Uterus (tissue), 4 donors: ENCODE measurements at places on chromosomes 13 and 19. TPM values are rescaled to one million over a fixed set of nuclear protein-coding genes. Genes with fewer than 3 reads are reported as not detected.

CBLC gene
- total RNA-seq: not detected

GRIN2D gene
- total RNA-seq: not detected

LILRA5 gene
- total RNA-seq: 0.35 TPM

PDX1 gene
- total RNA-seq: not detected

CEACAM16 gene
- total RNA-seq: not detected

WDR87 gene
- total RNA-seq: not detected

THSD1 gene
- total RNA-seq: 5.3 TPM

LILRB2 gene
- 0.41 TPM for total RNA-seq

DNA sequence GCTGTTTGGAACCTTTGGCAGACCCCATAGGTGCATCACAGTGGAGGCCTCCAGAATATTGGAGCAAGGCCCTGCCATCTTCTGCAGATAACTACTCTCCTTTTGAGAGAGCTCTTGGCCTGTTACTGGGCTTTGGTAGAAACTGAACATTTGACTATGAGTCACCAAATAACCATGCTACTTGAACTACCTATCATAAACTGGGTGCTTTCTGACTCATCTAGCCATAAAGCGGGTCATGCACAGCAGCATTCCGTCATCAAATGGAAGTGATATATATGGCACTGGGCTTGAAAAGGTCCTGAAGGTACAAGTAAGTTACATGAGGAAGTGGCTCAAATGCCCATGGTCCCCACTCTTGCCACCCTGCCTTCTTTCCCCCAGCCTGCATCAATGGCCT is 782.5 kb upstream of the SLITRK6 start:
- no peaks in the 10 kb centered on the region for H3K36me3 ChIP-seq
- no peak overlapping the region for H3K27ac ChIP-seq
- no peaks in the 10 kb centered on the region for H3K27me3 ChIP-seq
- H3K4me1 ChIP-seq: no peaks in the 10 kb centered on the region

DNA sequence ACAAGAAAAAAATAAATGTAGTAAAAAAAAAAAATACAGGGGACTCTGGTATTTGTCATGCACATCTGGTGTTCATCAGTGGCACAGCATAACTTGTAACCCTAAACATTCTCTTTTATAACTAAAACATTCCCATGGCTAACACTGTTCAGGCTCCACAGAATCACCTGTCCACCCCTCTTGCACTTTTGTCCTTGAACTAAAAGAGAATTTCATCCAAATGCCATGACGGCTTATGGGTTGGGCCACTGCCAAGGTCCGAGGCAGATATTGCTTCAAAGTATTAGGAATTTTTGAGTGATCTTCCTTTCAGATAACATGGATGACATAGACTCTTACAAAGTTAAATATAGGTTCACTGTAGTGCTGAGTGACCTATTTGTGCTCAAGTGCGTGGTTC is 25.7 kb upstream of the SERP2 start:
- H3K27me3 ChIP-seq: no peaks in the 10 kb centered on the region
- no peaks in the 10 kb centered on the region for H3K4me1 ChIP-seq
- no peaks in the 10 kb centered on the region for H3K36me3 ChIP-seq
- DNase-seq: no peak

DNA sequence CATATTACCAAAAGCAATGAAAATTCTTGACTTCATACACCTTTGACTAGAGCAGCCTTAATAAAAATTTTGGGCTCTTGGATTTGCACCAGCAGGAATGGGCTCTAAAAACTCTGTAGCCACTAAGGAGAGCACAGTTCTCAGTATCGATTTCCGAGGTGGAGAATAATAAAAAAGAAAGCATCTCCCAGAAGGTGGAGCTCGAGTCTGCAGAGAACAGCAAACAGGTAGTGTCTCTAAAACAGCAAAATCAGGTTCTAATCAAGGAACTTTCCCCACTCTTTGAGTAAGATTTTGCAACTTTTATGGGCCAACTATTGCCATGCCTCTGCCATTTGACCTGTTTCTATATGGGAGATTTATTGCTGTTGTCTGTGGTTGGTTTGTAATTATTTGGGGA is 258.7 kb upstream of the GPC6 start:
- H3K36me3 ChIP-seq: no peaks in the 10 kb centered on the region
- H3K27ac ChIP-seq: no peak overlapping the region
- H3K27me3 ChIP-seq: no peaks in the 10 kb centered on the region
- no peak for DNase-seq
- H3K4me1 ChIP-seq: no peaks in the 10 kb centered on the region
- H3K4me3 ChIP-seq: no peak overlapping the region

GRCh38 chr19:53182202-53182601 is 11.0 kb downstream of the ZNF665 start:
- no peak for DNase-seq
- no peak overlapping the region for H3K4me3 ChIP-seq
- H3K27ac ChIP-seq: no peak overlapping the region
- no peaks in the 10 kb centered on the region for H3K27me3 ChIP-seq
- no peaks in the 10 kb centered on the region for H3K36me3 ChIP-seq
- H3K4me1 ChIP-seq: no peaks in the 10 kb centered on the region

- no peaks in the 10 kb centered on the region for H3K4me1 ChIP-seq
- DNase-seq: no peak
- H3K27me3 ChIP-seq: no peaks in the 10 kb centered on the region
- H3K27ac ChIP-seq: no peak overlapping the region
- no peak overlapping the region for H3K4me3 ChIP-seq
Measured at GRCh38 chr13:21238267-21238666, 61.8 kb downstream of the MRPL57 start.

DNA sequence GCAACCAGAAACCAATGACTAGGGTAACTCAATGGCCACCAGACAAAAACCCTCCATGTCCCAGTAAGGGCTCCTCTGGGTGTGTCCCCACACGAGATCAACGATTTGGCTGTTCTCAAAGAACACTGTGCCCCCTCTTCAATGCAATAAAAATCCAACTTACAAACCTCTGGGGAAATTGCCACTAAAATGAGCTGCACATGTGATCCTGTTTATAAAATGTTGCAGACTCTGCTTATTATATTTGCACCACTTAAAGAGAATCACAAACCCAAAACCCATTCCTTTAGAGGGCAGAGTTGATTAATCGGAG is 80.5 kb downstream of the STK24 start:
- no peaks in the 10 kb centered on the region for H3K36me3 ChIP-seq
- H3K4me3 ChIP-seq: no peak overlapping the region
- H3K27ac ChIP-seq: peak overlapping the region; percentile 56
- H3K4me1 ChIP-seq: no peaks in the 10 kb centered on the region

DNA sequence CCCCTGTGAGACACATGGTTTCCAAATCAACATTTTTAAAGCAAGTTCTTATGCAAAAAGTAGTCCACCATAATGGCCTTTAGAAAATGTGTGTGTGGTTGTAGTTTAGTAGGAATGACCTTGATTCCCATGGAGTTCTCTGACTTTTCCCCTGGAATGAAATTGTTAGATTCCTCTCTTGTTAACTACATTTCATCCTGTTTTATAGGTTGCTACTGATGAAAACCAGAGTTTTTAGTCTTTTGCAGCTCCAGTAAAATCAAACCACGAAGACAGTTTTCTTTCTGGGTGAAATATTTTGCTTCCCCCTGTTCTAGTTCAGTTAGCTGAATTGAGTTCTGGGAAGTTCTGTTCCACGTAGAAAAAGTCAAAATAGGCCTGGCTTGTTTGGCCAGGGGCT is 107.7 kb downstream of the RAB20 start:
- no peaks in the 10 kb centered on the region for H3K36me3 ChIP-seq
- H3K4me3 ChIP-seq: no peak overlapping the region
- no peak for DNase-seq

GRCh38 chr13:57311009-57311586 is 144.1 kb downstream of the PRR20E start:
- no peaks in the 10 kb centered on the region for H3K4me1 ChIP-seq
- no peaks in the 10 kb centered on the region for H3K27me3 ChIP-seq
- no peak overlapping the region for H3K27ac ChIP-seq
- DNase-seq: no peak
- H3K36me3 ChIP-seq: no peaks in the 10 kb centered on the region
- H3K4me3 ChIP-seq: no peak overlapping the region

DNA sequence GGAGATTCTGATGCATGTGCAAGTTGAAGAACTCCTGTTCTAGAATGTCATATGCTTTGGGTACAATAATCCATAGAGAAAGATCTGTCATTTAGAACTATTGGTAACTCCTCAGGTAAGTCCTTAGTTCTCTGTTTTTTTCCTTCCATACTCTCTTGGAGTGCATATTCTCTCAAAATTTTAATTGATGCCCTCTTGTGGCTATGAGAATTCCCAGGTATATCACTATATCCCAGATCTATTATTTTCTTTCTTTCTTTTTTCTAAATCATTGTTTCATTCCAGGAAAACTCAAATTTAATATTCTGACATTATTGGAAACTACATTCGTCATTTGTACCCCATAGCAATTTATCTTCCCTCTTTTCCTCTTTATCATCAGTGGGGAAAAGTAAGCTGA is 485.4 kb downstream of the KLF5 start:
- H3K27ac ChIP-seq: no peak overlapping the region
- no peaks in the 10 kb centered on the region for H3K27me3 ChIP-seq
- no peak for DNase-seq
- no peaks in the 10 kb centered on the region for H3K36me3 ChIP-seq
- H3K4me1 ChIP-seq: no peaks in the 10 kb centered on the region
- no peak overlapping the region for H3K4me3 ChIP-seq

- no peak for DNase-seq
- no peak overlapping the region for H3K27ac ChIP-seq
- no peaks in the 10 kb centered on the region for H3K27me3 ChIP-seq
- no peak overlapping the region for H3K4me3 ChIP-seq
- no peaks in the 10 kb centered on the region for H3K4me1 ChIP-seq
- H3K36me3 ChIP-seq: no peaks in the 10 kb centered on the region
Measured at GRCh38 chr19:347946-348861, 3.6 kb upstream of the MIER2 start.

DNA sequence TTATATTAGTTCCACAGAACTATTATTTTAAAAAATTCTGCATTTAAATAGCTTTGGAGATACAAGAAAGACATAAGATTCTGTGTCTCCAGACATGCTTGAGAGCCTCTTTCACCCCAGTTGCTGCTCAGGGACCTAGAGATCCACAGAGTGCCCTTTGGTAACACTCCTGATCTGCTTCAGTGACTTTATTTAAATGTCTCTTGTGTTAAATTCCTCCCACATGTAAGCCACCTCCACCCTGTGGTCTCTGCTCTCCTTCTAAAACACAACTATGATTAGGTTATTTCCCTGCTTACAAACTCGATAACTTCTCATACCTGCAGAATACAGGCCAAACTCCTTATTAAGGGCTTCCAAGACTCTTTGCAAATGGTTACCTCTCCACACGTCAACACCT is 141.0 kb downstream of the RFC3 start:
- DNase-seq: no peak
- H3K27me3 ChIP-seq: no peaks in the 10 kb centered on the region
- H3K27ac ChIP-seq: no peak overlapping the region
- no peaks in the 10 kb centered on the region for H3K4me1 ChIP-seq
- no peaks in the 10 kb centered on the region for H3K36me3 ChIP-seq

DNA sequence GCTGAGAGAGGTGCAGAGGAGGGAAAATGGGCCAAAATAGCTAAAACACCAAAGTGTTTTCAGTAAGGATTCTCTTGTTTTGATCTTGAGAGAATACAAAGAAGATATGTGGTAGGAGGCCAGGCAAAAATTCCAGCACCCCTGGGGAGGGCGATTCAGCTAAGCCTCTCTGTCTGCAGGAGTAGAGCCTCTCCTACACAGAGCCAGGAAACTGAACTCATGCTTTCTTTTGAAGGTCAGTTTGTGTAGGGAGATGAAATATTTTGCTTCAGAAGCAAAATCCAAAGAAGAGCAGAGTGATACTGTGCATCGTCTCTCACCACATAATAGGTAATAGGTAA is 565.0 kb downstream of the FGF9 start:
- DNase-seq: no peak
- H3K27ac ChIP-seq: peak overlapping the region; percentile 45
- no peaks in the 10 kb centered on the region for H3K4me1 ChIP-seq
- no peaks in the 10 kb centered on the region for H3K27me3 ChIP-seq
- no peak overlapping the region for H3K4me3 ChIP-seq

GRCh38 chr13:58025821-58026220 is 394.3 kb downstream of the PCDH17 start:
- H3K4me3 ChIP-seq: no peak overlapping the region
- H3K27ac ChIP-seq: no peak overlapping the region
- no peaks in the 10 kb centered on the region for H3K36me3 ChIP-seq
- no peak for DNase-seq
- no peaks in the 10 kb centered on the region for H3K27me3 ChIP-seq

- no peaks in the 10 kb centered on the region for H3K4me1 ChIP-seq
- no peaks in the 10 kb centered on the region for H3K36me3 ChIP-seq
- no peak overlapping the region for H3K27ac ChIP-seq
Measured at GRCh38 chr19:54207676-54207982, 7.0 kb downstream of the RPS9 start.

DNA sequence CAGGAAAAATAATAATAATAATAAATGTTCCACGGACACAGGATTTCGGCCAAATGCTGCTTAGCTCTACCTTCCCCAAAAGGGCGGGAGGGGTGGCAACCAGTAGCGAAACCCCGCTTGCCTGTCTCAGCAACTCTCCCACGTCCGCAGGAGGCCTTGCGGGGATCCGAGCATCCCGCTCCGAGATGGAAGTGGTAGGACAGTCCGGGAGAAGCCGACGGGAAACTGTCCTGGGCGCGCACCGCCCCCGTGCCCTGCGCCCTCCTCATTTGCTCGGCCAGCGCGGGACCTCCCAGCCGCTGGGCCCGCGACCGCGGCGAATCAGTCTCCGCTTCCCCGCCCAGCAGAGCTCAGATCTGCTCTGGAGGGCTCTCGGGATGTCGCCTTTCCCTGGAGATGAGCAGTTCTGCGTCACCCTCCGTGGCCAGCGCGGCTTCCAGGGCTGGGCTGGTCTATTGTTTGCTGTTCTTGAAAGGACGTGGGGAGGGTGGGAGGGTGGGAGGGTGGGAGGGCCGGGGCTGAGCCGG is 48.9 kb upstream of the PABPC3 start:
- H3K4me1 ChIP-seq: no peaks in the 10 kb centered on the region
- no peaks in the 10 kb centered on the region for H3K27me3 ChIP-seq

DNA sequence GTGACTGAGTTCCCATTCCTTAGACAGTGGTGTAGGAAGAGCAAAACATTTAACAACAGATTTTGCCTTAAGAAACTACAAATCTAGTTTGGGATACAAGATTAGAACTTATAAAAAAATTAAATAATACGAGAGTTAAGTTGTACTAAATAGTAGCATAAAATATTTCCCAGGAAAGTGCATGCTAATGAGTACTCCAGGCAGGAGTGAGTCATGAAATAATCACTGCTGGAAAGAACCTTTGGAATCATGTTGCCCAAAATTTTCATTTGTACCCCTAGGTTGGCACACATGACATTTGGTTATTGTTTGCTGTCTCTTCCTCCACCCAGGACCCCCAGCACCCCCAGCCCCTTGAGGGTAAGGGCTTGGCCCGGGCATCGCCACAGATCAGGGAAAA is 26.3 kb upstream of the KL start:
- H3K4me3 ChIP-seq: no peak overlapping the region
- no peak for DNase-seq
- H3K36me3 ChIP-seq: no peaks in the 10 kb centered on the region
- H3K27ac ChIP-seq: no peak overlapping the region

- no peak overlapping the region for H3K4me3 ChIP-seq
- no peaks in the 10 kb centered on the region for H3K36me3 ChIP-seq
- no peak overlapping the region for H3K27ac ChIP-seq
- H3K4me1 ChIP-seq: no peaks in the 10 kb centered on the region
Measured at GRCh38 chr13:21354721-21355120, 104.4 kb downstream of the ZDHHC20 start.
